ENCODE measurements at places on chromosomes 5 and 9.

GRCh38 chr9:124502711-124503702 is 4.2 kb downstream of the NR5A1 start:
- no peak for DNase-seq

GRCh38 chr5:148928141-148928540 is 101.7 kb downstream of the ADRB2 start:
- DNase-seq, result no peak

DNA sequence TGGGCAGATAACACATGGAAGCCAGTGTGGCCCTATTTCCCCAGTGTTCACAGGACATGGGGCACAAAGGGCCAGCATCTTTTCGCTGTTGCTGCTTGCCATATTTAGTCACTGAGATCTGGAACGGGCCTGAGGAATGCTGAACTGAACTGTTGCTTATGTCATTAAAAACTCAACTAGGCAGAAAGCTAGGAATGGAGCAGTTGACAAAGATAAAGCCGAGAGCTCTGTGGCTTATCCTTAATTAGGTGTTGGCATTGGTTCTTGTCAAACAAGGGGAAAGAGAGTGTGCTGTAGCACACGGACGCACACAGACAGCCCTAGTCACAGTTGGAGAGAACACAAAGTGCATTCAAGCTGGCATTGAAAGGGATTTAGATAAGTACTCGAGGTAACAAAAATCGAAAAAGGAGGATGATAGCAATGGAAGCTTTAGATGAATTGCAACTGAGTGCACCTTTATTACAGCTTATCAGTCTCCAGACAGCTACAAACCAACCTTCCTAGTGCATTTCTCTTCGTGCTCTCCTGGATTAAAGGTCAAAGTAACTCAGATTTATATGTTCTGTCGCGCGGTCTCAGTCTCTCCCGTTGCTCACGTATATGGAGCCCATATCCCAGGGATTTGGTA is 450.2 kb upstream of the ZNF608 start:
- DNase-seq, result peak; percentile 51

DNA sequence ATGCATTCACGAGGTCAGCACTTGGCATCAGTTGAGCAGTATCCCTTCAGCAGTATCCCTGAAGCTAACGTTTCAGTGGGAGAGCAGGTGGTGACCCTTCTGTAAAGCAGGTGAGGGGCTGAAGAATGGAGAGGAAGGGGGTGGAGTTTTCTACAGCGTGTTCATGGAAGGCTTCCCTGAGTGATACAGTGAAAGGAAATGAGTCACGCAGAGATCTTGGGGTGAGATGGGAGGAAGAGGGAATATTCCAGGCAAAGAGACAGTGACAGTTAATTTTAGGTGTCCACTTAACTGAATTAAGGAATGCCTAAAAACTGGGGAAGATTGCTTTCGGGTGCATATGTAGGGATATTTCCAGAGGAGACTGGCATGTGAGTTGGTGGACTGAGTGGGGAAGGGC is 25.7 kb downstream of the TAS2R1 start:
- no peak for DNase-seq

- DNase-seq, result no peak
These were observed 119.1 kb upstream of the TBC1D2 start for GRCh38 chr9:98374385-98375051.

DNA sequence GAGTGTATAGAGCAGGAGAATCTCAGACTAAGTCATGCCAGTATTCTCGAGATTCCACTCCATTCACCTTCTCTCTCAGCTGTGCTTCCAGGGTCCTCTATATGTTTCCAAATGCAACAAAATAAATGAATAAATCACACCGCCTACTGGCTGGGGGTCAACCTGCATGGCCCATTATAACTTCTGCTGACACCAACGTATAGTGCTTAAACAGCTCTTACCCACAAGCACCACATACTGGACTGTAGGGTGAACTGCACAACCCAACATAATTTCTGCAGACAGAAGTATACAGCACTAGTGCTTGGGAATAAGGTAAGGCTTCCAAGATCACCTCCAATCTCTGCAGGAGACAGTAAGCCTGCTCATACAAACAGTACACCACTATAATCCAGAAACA is 33.1 kb upstream of the HTR4 start:
- DNase-seq, result no peak

DNA sequence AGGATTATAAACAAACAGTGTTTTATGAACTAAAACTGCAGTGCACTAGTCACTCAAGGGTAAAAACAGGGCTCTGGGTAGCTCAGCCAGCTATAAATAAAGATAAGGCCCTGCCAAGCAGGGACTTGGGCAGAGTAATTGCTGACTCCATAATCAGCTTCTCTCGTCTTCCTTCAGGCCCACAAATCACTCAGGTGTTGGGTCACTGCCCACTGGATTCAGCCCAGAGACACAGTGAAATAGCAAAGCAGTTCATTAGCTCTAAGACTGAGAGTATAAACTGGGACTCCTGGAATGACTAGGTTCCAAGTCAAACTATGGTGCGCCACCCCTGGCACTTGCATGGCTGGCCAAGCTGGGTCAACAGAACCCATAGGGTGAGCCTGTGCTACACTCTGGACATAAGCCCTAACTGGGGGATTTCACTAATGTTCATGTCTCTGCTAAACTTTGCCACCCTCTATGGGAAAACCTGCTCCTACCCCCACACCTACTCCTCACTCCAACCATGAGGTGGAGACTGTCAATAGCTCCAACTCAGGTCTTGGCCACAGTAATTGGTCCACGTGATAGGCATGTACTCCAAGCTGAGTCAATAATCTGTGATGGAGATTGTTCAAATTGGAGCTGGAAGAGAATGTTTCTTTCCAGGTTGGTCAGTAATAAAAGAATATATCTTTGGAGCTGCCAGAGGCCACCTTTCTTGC is 158.5 kb downstream of the SLIT3 start:
- no peak for DNase-seq

- no peak for DNase-seq
These were observed 17.6 kb upstream of the ERCC6L2 start for GRCh38 chr9:95857896-95858295.

GRCh38 chr5:142763701-142764100 is 6.5 kb upstream of the ARHGAP26 start:
- DNase-seq, result no peak

- no peak for DNase-seq
These were observed 172.3 kb downstream of the CDH10 start for GRCh38 chr5:24472518-24472917.

DNA sequence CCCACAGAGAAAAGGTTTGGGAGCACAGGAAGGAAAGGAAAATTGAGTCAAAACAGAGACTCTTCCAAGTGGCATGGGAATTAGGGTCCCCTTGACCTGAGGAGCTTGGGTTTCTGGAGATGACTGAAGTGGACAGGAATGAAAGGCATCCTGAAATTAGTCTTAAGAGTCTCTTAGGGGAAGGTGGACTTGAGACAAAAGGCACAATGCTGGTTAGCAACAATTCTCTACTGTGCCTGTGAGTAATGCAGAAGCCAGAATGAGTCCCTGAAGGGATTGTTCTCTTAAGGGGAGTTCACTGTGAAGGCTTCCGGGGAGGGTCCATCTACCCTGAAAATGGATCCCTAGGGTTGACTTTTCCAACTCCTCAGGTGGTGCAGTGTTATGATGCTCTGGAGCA is 58.4 kb upstream of the FOXE1 start:
- DNase-seq, result no peak

DNA sequence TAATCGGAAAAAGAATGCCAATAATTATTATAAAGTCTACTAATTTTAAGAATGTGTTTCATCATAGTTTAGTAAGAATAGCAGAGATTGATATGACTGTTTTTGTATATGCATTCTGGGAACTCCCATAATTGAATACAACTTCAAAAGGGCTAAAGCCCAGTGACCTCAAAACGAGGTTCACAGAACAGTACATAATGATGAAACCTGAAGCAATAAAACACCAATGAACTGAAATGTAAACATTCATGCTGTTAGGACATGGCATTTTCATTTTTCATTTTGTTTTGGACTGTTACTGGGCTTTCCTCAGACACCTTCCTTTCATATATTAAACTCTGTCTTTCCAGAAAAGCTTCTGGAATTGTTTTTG is 684 bp upstream of the JMY start:
- no peak for DNase-seq

DNA sequence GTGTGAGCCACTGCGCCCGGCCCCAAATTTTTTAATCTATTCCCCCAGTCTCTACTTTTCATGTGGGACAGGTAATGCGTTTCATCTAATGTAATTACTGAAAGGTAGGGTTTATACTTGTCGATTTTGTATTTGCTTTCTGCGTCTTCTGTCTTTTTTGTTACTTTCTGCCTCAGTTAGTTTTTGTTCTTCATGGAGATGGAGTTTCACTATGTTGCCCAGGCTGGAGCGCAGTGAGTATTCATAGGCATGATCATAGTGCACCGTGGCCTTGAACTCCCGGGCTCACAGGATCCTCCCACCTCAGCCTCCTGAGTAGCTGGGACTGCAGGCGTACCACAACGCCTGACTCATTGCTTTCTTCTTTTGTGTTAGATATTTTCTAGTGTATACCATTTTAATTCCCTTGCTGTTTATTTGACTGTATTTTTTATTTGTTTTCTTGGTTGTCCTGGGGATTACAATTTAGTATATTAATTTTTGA is 23.4 kb downstream of the EHMT1 start:
- no peak for DNase-seq

DNA sequence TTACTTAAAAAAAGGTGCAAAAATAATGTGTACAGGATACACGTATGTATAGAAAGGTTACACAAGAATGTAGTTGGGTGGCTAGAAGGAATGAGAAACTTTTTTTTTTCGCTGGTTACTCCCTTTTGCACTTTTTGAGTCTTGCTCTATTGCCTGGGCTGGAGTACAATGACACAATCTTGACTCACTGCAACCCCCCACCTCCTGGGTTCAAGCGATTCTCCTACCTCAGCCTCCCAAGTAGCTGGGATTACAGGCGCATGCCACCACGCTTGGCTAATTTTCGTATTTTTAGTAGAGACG is 15.8 kb downstream of the FBXW11 start:
- no peak for DNase-seq

- DNase-seq, result no peak
These were observed 18.9 kb upstream of the CLINT1 start for GRCh38 chr5:157877821-157878220.

DNA sequence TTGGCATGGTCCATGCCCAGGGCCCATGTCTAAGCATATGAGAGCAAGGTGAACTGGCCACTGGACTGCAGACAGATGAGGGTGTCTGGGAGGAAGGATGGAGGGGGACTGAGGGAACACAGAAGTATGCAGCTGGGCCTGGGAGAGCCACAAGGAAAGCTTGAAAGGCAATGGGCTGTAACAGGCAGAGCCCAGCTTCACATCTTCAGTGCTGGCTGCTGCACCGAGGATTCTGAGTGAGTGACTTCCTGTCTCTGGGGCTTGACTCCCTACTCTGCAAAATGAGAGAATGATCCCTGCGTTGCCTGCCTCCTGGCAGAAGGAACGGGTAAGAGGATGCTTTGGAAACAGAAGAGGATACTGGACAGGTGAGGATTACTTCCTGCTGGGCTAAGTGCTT is 29.0 kb downstream of the COL15A1 start:
- no peak for DNase-seq

GRCh38 chr9:132020820-132021510 is 58.7 kb downstream of the MED27 start:
- DNase-seq, result no peak

DNA sequence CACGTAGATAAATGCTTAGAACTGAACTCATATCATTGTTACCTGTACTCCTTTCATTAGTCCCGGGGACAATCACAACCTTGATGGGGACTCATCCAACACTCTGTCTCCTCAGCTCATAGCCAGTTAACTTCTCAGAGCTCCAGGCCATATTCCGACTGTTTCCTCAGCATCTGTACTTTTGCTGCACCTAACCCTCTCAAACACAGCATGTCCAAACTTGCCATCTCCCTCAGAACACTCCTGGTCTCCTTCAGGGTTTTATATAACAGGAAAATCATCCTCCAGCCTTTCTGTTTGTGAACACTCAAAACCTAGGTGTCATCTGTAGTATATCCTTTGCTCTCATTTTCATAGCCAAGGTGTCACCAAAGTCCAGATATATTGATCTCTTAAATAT is 150.5 kb downstream of the CDH6 start:
- no peak for DNase-seq

- no peak for DNase-seq
These were observed 69.8 kb downstream of the MRPL36 start for GRCh38 chr5:1729641-1730486.

DNA sequence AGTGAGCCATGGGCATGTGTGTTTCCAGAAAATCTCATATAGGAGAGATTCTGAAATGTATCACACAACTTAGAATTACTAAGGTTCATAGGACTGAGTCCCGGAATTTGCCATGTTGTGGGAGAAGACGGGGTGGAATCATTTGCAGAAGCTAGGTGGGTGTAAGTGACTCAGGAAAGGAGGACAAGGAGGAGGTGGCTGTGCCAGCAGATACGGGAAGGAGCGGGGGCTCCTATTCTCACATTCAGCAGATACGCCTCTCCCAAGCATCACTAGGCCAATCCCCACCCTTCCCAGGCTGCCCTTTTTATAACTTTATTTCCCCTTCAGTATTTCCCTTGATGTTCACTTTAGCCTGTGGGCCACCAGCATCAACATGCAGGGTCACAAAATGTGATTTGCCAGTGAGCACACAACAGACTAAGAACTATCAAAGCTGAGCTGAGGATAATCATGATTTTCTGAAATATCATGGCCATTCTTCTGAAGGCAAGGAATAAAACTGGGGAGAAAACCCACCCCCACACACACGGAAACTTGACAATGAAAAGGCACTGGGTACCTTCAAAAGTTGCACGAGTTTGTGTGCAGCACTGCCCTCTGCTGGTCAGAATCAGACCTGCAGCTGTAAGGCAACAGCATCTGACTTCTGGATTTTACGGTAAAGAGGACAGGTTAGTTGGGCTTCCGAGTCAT is 133.2 kb downstream of the MTX3 start:
- DNase-seq, result peak; percentile 70

GRCh38 chr9:135978642-135979546 is 17.7 kb upstream of the UBAC1 start:
- DNase-seq, result no peak

- DNase-seq, result no peak
These were observed 40.1 kb upstream of the GLIS3 start for GRCh38 chr9:4339836-4340560.

- no peak for DNase-seq
These were observed 150.2 kb downstream of the GABBR2 start for GRCh38 chr9:98558575-98558974.
